ENCODE measurements at places on chromosomes 7 and 10. TPM values are rescaled to one million over a fixed set of nuclear protein-coding genes. Genes with fewer than 3 reads are reported as not detected.
A peak's percentile ranks its signal among the peaks of the same experiment; 100 is the strongest.

- peak; percentile 29 for DNase-seq
Measured at GRCh38 chr10:93245779-93246178, 172.1 kb downstream of the CYP26A1 start.

- DNase-seq: no peak
Measured at GRCh38 chr10:36388166-36388565, 737.2 kb upstream of the ANKRD30A start.

DNA sequence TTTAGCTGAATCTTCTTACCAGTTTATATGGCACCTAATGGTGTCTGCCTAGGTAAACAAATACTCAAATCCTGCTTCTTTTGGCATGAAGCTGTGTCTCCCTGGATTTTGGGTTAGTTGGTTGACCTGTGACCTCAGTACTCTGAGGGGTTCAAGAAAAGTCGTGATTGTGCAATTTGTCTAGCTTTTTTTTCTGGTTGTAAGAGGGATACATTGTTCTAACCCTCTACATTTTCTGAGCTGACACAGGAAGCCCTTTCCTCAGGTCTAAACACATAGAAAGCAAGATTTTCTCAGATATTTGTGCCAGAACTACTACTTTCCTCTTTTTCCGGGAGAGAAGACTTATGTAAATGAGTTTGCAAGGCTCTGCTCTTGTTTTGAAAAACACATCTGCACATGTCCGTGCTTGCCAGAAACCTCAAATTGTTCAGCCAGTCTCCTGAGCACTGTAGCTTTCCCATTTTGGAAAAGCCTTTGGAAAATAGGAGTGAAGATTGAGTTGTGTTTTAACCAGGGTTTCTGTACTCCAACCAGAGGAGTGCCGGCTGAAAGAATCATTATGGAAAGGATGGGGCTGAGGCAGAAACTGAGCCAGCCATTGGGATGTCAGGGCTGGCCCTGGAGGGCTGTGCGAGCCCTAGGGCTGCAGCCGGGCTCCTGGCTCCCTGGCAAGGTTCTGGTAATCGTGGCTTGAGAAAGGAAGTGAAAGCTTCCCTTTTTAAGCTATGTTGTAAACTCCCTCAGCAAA is 31.3 kb upstream of the CXCL12 start:
- DNase-seq: no peak

DNA sequence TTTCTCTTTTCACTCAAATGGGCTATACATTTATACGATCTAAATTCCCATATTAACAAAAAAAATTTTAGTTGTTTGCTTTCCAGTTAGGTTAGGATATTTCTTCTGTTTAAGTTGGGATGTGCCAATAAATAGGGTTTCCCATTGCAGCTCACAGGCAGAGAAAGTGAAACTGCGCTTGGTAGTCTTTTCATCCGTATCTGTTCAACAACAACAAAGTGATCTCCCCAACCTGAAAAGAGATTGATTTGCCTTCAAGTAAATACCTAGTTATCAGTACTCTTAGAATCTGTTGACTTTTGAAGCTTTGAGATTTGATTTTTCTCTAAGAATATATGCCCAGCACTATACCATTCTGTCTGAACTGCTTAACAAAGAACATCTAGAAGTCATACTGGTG is 143.4 kb downstream of the DYNC1I1 start:
- no peak for DNase-seq

GRCh38 chr10:111493024-111493625 is 416.3 kb downstream of the ADRA2A start:
- DNase-seq: no peak

DNA sequence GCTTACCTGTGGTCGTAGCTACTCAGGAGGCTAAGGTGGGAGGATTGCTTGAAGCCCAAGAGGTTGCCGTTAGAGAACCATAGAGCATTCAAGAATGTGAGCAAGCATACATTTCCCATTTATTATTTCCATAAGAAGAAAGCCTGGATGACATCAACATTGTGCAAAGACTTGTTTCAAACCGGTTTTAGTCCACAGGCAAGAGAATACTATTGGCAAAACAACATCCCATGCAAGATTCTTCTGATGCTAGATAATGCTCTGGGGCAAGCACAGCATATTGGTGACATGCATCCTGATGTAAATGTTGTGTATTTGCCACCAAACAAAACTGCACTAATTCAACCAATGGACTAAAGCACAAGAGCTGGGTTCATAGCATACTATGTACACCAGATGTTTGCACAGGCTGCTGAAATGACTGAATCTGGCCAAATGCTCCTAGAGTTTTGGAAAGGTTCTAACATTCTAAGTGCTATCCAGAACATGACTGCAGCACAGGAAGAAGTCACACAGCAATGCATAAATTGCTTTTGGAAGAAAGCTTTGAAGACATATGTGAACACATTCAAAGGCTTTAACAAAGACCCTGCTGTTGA is 42.6 kb downstream of the OTUD1 start:
- DNase-seq: no peak

GRCh38 chr7:157954901-157955300 is 618.1 kb downstream of the DNAJB6 start:
- DNase-seq: no peak

DNA sequence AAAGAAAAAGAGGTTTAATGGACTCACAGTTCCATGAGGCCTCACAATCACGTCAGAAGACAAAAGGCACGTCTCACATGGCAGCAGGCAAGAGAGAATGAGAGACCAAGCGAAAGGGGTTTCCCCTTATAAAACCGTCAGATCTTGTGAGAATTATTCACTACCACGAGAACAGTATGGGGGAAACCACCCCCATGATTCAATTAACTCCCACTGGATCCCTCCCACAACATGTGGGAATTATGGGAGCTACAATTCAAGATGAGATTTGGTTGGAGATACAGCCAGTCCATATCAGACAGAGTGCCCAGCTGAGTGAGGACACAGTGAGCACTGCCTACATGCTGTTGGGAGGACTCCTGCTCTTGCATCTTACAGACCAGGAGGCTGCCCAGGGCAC is 148.4 kb downstream of the TEX36 start:
- no peak for DNase-seq

DNA sequence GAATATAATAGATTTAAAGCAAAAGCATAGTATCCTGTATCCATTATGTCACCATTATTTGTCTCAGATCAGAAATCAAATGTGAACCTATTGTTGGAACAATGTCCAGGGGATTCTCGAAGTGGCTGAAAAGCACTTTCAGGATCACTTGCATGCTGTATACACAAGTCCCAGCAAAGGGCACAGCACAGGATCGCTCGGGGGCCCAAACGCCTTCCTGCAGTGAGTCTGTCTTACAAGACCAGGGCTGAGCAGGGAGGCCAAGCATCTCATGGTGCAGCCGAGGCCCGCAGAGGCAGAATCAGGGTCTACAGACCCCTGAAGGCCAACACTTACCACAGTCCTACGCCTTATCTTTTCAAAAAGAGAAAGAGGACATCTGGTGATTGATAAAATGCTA is 92.3 kb downstream of the TNS3 start:
- DNase-seq: no peak

DNA sequence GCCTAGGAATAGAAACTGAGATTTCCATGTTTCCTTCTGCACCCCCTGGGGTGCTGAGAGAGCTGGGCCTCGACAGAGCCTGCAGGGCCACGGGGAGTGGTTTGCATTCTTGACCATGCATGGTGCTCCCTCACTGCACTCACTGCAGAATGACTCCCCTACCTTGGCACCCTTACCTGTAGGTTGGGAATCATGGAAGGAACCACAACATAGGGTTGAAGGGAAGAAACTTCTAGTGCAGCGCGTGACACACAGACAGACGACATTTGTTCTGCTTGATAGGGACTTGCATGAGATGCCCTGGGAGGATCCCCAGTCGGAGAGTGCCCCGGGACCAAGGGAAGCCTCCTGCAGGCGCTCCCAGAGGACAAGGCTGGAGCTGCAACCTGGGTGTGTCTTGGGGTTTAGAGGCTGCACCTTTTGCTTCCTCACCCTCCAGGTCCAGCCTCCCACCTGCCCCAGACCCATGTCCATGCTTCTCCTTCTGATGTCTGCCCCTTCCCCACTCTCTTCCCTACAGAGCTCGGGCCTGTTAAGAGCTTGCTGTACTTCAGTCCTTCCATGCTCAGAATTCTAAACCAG is 245.2 kb downstream of the ABCA13 start:
- DNase-seq: no peak

DNA sequence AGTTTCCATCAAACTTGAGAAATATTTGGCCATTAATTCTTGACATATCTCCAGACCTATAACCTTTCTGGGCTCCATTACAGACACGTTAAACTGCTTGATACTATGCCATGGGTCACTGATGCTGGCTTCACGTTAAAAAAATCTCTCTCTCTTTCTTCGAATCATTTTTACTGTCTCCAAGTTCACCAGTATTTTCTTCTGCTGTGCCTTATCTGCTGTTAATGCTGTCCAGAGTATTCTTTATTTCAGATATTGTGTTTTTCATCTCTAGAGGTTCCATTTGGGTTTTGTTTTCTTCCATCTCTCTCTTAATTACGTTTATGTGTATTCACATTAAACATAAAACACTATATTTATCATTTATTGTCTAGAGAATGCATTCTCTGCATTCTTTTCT is 12.8 kb upstream of the PRPF18 start:
- DNase-seq: no peak

- DNase-seq: no peak
Measured at GRCh38 chr10:57303566-57303965, 942.5 kb upstream of the ZWINT start.

- peak; percentile 52 for DNase-seq
Measured at GRCh38 chr10:89563861-89564478, 28.6 kb upstream of the SLC16A12 start.

DNA sequence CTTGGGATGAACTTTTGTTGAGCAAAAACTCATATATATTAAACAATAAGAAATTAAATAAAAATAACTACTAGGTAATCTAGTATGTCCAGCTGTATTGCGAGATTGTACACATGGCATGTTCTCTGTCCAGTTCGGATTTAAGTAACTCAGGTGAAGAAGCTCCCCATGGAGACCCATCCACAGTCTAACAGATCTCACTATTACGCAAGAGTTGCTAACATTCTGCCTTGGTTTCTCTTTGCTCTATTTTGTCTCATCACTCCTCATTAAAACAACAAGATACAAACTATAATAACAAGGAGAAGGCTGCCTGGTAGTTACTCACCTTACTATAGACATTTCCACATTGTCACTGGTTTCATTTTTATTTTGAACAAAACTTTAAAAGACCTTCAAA is 1372.3 kb upstream of the CELF2 start:
- DNase-seq: no peak

- DNase-seq: peak; percentile 100
Measured at GRCh38 chr10:124153023-124153826, 59.8 kb upstream of the CHST15 start.

DNA sequence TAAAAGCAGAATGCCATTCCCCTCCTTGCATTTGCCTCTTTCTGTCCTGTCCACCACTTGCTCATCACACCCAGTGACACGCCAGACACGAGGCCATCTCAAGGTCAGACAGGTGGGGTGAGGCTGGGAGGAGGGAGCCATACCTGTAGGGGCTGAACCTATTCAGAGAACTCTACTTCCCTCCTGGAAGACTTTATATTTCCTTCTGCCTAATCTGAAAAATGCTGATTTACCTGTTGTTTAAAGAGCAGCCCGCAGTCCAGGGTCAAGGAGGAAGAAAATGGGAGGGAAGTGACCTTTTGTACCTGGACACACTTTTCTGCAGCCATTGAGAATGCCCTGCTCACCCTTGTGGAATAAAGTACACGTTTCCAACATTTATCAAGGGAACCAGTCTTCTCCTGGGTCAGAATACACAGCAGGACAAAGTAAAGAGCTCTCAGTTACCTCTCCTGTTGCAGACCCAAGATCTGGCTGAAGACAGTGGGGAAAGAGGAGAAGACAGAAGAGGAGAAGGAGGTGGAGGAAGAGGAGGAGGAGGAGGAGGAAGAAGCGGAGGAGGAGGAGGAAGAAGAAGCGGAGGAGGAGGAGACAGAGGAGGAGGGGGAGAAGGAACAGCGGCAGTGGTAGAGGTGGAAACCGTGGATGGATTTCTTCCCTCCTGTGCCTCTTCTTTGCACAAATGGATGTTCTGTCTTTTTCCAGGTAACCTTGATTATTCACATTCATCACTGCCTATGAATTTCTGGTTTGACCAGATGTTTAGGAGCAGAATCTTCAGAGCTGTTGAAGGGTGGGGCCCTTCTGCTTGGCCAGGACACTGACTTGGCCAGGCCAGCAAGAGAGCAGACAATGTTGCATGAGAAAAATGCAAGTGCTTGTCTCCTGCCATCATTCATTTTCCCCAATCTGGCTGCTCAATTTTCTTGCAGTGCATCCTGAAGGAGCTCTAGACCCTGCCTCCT is 1.2 kb upstream of the BLNK start:
- DNase-seq: no peak

DNA sequence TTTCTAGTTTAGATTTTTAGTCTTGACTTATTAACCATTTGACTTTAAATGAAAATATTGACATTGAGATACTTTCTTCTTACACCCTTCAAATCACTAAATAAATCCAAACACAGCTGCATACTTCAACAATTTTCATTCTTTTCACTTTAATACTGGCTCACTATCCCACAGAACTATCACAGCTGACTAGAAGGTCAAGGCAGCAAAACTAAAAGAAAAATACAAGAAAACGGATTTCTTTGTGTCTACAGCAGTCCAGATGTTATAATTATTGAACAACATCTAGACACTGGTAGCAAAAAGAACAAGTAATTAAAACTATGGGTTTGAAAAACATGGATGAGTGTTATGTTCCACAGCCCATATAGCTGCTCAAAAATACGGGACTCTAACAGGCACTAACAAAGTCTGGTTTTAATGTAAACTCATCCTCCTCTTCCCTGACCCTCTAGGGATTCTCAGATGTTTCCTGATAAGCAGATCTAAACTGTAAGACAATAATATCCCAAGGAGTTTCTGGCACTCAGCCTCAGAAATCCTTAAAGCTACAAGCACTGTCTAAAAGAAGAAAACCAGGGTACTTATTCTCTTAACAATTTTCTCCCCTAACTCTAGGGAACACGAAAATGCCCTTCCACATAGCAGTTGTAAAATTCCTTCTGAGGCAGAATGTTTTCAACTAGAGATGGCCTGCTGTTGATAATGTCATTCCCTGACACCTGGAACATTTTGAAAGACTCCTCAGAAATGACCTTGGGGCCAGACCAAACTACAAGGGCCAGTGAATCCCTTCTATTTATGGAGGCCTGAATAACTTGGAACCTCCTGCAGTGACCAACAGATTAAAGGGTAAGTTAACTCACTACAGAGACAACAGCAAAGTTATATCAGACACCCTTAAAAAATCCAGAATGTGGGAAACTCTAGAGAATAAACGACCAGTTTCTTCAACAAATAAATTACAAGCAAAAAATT is 12.8 kb downstream of the DNMBP start:
- peak; percentile 40 for DNase-seq

Gene INSYN2A
- 3.3 TPM for total RNA-seq

Gene ELMO1
- not detected for total RNA-seq

Gene PDCD4
- total RNA-seq: 40.0 TPM

Gene GIMAP4
- not detected for total RNA-seq

Measured in LHCN-M2 (cell line).